Neural crest cell (in vitro differentiated cells): ENCODE measurements at places on chromosomes 6 and 20. TPM values are rescaled to one million over a fixed set of nuclear protein-coding genes. Genes with fewer than 3 reads are reported as not detected.

The NNAT gene
- 113 and 119 TPM in 2 replicates for total RNA-seq

The FAM184A gene
- total RNA-seq: 7.6 and 7.8 TPM in 2 replicates

The AHCY gene
- total RNA-seq: 358 TPM in 2 replicates

The HTR1B gene
- 0.16 and 0.18 TPM in 2 replicates for total RNA-seq

The ARFGEF3 gene
- 0.23 and 0.30 TPM in 2 replicates for total RNA-seq

DNA sequence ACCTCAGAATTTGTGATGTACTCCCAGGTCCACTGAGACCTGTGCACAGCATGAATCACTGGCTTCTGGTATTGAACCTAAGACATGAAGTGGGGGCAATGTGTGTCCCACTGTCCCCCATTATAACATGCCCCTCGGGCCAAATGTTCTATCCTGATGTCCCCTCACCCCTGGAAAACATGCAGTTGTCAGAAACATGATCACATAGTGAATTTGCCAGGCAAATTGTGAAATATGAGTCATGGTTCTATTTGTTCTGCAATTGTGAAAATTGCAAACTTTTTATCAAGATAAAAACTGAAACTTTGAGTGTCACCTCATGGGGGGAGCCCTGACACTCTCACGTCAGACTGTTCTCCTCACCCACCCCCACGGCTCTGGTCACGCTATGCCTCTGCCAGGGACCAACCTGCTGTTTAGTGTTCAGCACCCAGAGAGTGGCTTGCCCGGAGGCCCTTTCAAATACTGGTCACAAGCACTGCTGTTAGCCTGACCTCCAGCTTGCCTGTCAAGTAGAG, 305.3 kb downstream of the CLIC5 start:
- no peak for DNase-seq

DNA sequence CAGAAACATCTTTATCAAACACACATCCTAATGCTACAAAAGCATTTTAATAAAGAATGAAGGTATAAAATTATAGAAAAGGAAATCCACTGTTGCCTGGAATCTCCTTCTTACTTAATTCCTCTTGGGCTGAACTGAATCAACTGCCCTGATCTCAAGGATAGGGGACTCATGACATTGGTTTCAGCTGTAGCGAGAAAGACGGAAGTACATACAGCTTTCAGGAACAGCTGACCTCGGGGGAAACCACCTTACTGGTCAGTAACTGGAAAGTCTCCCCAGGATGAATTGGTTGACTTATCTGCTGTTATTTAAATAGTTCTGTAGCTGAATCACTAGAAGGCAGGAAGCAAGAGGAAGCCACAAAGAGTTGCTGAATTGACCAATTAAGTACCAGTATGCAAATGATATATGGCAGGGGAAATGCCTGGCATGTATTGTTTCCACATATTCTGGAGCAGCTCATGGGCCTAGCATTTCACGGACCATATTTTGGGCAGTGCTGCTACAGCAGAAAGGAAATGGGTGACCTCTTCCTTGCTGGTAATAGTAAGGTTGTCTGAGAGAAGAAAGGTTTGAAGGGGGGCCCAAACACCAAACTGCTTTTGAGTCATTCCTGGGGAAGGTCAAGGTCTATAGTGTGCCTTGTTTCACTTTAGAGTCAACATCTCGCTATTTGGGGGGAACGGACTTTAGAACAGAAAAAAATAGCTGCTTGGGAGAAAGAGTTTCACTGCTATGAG, 43.7 kb upstream of the MAP7 start:
- DNase-seq: no peak

GRCh38 chr6:45791211-45792168, 224.2 kb downstream of the CLIC5 start:
- no peak for DNase-seq

DNA sequence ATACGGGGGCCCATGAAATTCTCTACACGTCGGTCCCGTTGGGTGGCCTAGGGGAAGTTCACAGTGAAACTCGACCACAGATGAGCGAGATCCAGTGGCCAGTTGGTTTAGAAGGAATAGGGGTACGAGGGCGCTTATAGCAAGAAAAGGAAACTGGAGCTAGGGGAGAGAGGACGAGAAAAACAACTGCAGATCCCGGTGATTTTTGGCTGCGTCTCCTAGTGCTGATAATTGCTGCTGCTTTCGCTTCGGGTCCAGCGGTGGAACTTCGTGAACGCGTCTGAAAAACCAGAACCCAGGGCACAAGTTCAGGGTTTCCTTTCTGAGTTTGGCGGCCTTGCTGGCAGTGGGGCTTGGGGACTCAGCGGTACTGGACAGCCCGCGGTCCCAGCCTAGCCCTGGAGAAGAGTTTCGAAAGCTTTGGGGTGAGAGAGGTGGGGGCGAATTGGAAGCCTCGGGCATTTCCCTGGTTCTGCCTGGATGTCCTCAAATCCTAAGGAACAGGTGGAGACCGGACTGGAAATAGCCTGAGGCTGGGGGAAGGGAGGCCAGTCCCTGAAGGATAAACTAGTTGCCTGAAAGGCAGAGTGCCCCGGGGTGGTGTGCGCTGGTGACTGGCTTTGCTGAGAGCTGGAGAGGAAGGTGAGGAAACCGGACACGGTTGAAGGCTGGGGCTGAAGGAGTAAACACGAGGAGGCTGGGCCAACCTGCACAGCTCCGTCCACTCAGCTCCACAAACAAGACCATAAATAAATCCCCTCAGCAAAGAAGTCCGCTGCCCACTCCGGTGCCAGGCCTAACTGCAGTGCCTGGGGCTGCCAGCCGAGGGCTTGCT, 793 bp downstream of the GMPR start:
- no peak for DNase-seq

- DNase-seq: no peak
Measured at GRCh38 chr20:54642864-54643667, 167.7 kb downstream of the DOK5 start.

GRCh38 chr6:43451939-43452338, 3.4 kb downstream of the DLK2 start:
- no peak for DNase-seq

DNA sequence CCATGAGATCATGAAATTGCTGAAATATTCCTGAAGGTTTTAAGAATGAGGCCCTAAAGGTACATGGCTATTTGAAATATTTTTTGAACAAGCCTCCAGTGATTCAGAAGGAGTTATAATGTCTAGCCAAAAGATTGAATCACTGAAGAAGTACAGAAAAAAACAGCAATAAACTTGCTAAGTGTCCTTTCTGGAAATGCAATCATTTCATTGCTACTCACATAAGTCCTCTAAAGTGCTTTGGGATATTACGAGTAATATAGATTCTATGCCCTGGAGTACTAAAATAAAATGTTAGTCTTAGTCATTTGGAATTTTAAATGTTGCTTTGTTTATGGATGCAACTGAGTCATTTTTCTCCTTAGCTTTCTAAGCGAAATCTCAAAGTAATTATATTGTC, 32.7 kb downstream of the CENPW start:
- DNase-seq: no peak

GRCh38 chr6:33714385-33715040, 3.0 kb upstream of the UQCC2 start:
- no peak for DNase-seq

GRCh38 chr20:37800618-37801017, 102.3 kb upstream of the VSTM2L start:
- DNase-seq: no peak

DNA sequence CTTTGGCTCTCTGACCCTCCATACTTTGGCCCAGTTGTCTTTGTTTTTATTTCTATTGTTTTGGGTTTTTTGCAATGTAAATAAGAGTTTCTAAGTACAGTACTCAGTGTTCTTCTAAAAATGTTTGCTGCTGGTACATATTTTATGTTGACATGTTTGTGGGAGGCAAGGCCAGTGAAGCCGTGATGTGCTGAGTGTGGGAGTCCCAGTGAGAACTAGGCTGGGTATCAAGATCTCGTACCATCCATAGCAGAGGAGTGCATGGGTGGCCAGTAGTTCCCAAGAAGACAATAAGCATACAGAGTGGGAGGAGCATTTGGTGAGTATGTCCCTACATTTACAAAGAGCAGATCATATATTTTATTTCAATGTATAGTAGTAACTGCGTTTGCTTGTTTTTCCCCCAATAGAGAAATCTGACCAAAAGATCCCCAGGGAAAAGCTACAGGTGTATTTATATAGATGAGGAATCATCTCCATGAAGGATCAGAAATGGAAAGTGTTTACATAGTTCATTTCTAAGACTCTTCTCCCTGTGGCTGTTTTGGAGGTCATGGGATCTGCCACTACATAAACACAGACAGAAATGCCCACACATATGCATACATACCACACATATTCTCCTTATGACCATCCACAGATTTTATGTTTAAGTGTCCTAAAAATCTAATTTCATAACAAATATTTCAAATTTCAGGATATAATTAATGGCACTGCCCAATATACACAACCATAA, 285.9 kb downstream of the ALDH8A1 start:
- no peak for DNase-seq

- DNase-seq: peak; percentile 14
Measured at GRCh38 chr20:61628901-61629601, 377.0 kb downstream of the CDH4 start.

GRCh38 chr20:47747669-47748031, 37.6 kb downstream of the SULF2 start:
- no peak for DNase-seq

DNA sequence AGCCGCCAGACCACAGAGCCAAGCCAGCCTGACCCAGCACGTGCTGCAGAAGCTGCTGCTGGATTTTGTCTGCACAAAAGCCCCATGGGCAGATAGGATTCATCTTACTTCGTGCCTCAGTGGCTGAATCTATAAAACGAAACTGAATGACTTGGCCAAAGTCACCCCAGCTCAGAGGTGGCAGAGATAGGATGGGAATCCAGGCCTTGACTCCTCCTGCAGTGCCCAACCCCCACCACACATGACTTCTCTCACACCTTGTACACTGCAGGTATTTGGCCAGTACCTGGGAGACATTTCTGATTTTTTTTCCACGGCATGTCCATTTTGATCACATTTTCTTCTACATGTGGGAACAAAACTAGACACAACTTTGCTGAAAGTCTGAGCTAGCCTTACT, 182.1 kb downstream of the ANKRD60 start:
- no peak for DNase-seq

DNA sequence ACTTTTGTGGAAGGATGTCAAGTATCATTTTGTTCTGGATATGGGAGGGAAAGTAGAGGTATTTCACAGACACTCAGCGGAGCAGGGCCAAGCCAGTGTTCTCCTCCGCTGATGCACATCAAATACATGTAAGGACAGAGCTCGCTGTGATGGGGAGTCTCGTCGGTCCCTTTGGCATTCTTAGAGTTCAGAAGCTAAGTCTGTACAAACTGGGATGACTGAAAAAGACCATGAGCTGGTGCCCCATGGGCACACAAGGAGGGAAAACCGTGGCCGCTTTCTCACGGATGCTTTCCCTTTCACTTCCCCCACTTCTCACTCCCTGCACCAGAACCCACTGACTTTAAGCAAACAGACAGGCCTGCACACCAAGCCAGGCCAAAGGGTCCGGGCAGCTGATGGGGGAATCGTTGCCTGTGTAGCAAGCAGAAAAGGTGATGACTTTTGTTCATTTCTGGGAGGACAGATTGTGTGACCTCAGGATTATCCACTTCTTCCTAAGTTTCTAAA, 27.7 kb upstream of the MPC1 start:
- no peak for DNase-seq

DNA sequence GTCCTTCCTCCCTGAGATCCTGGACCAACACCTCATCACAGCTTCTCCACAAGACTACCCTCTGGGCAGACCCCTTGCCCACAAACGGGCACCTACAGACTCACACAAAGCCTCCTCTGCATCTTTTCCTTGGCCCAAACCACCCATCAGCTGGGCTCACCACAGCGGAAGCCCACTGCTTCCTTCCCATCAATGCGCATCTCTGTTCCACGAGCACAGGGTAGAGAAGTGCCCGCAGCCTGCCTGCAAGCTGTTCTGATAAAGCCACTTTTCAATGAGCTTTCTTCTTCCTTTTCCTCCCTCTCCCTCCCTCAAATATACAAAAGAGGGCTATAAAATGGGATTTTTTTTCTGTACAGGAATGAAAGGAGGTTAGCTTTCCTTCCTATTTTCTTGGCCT, 111.2 kb downstream of the NFATC2 start:
- no peak for DNase-seq
